Stimulated activated CD4-positive, alpha-beta T cell treated with anti-CD3 and anti-CD28 coated beads, Interleukin-12 subunit alpha, Interleukin-12 subunit beta, amount 100 ng/mL, for 48 hours (primary cell): ENCODE measurements at places on chromosomes 11 and 22.

DNA sequence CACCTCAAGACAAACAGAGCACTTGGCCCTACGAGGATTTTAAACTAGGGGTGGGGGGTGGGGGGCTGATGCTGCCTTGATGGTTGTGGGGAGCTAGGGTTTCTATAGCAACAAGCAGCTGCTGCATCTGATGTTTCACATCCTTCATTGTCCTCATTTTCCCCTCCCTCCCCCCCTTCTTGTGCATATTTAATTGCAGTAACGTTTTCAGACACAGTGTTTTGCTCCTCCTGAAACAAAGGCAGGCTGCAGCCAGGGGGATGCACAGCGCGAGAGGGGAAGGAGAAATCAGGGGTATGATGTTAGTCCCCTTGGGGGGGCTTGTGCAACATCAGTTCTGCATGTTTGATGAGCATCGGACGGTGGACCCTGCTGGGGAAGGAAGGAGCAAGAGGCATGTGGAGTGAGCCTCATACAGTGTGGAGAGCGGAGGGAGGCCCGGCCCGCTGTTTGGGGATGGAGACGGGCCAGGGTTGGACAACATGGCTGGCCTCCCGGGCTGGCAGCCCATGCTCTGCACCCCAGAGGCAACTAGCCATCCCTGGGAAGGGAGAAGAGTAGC, 208.3 kb downstream of the CEP164 start:
- DNase-seq = no peak

DNA sequence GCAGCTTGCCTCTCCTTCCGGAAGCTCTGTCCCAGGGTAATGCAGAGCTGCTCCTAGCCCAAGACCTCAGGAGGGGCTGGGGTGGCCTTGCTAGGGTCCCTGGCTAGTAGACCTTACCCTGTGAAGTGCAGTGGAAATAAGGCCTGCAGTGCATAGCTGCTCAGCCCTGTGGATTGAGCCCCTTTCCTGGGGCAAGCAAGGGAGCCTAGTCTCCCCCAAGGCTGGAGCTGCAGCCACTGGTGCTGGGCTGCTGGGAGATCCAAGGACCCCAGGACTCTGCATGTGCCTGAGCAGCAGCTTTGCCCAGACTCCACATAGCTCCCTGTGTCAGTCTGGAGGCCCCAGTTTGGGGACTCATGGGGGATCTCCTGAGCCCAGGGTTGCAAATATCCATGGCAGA, 57.9 kb downstream of the FANCF start:
- DNase-seq = no peak

GRCh38 chr11:107756553-107756952, 44.7 kb upstream of the SLN start:
- DNase-seq = no peak

- no peak for DNase-seq
Observed at GRCh38 chr11:20592741-20593140, 6.7 kb upstream of the SLC6A5 start.

- no peak for DNase-seq
Observed at GRCh38 chr11:13098063-13098462, 88.9 kb downstream of the RASSF10 start.

GRCh38 chr22:39238101-39238466, 6.7 kb downstream of the PDGFB start:
- no peak for DNase-seq

GRCh38 chr11:63769042-63769713, 603 bp upstream of the ZFTA start:
- no peak for DNase-seq
